GM23248 (cell line): ENCODE measurements at places on chromosomes 3 and 15.
A peak's percentile ranks its signal among the peaks of the same experiment; 100 is the strongest.

GRCh38 chr3:64267721-64268604, 42.7 kb upstream of the PRICKLE2 start:
- DNase-seq = peak; percentile 88

- DNase-seq = no peak
Measured at GRCh38 chr3:151347432-151347831, 18.1 kb upstream of the P2RY13 start.

DNA sequence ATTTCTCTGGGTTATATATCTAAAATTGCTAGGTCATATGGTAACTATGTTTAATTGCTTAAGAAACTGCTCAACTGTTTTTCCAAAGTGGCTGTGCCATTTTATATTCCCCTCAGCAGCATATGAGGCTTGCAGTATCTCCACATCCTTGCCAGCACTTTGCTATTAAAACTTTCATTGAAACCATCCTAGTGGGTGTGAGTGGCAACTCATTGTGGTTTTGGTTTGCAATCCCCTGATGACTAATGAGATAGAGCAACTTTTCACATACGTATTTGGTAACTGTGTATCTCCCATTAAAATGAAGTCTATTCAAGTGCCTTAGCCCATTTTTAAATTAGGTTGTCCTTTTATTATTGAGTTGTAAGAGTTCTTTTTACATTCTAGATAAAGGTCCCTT, 17.3 kb downstream of the KPNA1 start:
- DNase-seq = peak; percentile 94

- DNase-seq = no peak
Measured at GRCh38 chr3:111681661-111682426, 86.7 kb upstream of the ZBED2 start.

DNA sequence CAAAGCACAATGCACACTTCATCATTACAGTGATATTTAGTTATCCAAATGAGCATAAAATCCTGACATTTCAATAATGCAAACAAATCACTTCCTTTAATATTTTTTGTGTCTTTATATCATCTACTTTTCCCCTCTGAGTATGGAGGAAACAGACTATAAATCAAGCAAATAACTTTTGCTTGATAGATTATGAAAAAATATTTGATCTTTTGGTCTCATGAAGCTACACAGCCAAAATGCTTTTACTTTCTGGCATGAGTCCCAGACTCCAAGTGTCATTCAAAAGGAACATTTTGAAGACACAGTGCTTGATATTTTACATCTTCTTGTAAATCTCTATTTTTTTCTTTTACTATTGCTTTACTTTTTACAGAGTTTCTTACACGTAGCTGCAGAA, 215.3 kb upstream of the ROBO1 start:
- DNase-seq = no peak

DNA sequence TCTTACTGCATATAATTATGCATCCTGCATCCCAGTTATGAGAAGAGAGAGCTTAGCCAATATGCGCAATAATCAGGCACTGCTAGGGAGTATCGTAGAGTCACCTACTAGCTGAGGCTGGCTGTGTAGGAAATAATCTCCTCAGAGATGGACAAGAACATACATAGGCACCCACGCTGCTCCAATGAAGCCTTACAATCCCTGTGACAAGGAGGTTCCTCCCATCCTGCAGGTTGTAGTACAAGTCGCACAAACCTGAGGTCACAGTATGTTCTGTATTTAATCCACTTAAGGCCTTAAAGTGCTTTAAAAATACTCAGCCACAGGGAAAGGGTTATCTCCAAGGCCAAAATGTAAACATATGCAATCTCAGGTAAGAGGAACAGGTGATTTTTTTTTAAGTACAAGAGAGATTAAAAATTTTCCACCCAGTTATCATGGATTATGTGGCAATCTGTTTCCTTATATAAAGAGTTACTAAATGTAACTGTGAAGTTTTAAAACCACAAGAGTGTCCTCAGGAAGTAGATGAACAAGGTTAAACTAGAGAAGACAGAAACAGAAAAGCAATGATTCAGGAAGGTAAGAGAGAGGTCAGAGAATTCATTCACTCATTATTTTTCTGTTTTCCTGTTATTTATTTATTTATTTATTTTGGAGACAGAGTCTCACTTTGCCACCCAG, 7.5 kb upstream of the COLQ start:
- no peak for DNase-seq

GRCh38 chr15:42594095-42594494, 18.7 kb downstream of the STARD9 start:
- DNase-seq = peak; percentile 12
